Left kidney (tissue), 8 donors: ENCODE measurements at places on chromosomes 11 and 22.

- no peak for DNase-seq
Measured at GRCh38 chr22:29011240-29012100, 50.2 kb downstream of the C22orf31 start.

DNA sequence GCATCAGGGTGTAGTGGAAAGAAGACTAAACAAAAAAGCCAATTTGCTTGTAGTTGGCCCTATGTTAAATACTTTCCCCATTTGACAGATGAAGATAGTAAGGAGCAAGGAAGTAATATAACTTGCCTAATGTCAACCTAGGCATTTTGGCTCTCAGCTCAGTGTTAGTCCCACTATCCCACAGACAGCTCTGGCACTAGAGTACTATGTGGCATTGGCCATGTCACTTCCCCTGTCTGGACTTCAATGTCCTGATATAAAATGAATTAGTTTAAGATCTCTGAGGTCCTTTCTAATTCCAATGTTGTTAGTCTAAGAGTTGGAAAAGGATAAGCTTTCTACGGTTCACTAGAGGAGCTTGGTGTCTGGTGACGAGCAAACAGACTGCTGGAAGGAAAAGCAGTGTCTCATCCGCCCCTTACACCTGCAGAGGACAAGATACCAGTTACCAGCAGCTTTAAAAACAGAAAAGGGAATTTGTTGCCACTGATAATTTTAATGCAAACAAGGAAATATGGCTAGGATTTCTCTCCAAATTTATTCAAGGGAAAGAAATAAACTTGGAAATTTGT is 92.5 kb downstream of the RELT start:
- no peak for DNase-seq

DNA sequence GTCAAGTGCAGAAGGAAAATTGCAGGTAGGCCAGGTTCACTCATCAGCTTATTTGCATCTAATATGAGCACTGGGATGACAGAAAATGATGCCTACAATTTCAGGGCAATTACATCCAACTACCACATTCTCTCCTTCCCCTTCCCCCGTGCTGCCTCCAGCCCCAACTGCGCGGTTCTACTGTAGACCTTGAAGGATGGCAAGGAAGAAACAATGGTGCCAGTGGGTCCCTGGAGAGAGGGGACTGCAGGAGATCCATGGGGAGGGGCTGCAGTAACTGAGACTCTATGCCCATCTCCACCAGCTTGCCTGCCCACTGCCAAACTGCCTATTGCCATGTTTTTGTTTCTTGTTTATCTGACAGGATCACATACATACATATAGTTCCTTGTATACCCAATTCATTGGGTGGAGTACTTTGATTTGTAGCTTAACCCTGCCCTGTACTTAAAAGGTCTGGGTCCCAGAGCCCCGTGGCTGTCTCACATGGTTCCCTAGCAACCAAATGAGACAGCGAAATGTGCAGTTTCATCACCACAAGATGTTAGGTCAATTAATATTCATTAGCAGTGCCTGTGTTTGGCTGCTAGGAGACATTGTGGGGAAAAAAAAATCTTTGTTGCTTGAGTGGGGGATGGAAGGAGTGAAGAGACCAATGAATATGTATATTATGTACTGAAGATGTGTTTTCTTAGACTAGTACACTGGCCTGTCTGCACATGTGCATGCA is 253.5 kb upstream of the PLET1 start:
- DNase-seq: no peak

DNA sequence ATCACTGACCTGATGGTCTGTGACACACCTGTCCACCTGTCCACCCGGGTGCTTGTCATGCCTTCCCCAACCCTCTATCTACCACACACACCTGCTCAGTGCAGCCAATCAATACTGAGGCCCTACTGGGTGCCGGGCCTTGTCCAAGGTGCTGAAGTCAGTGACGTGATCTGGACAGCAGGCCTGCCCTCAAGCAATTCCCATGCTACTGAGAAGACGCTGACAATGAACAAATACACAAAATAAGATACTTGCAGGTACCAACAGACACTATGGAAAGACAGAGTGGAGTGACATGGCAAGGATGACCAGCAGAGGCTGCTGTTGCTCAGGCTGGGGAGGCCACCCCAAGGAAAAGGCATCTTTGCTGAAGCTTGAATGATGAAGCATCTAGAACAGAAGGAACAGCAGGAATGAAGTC is 21.2 kb downstream of the PLAAT3 start:
- no peak for DNase-seq

GRCh38 chr11:105582497-105582896 is 27.4 kb upstream of the GRIA4 start:
- DNase-seq: no peak
